T-helper 17 cell (primary cell): ENCODE measurements at places on chromosomes 5 and 9. TPM values are rescaled to one million over a fixed set of nuclear protein-coding genes. Genes with fewer than 3 reads are reported as not detected.
A peak's percentile ranks its signal among the peaks of the same experiment; 100 is the strongest.

GRCh38 chr5:67773411-67774266 lies 441.9 kb upstream of the PIK3R1 start:
- DNase-seq: no peak

IFNA10 gene
- not detected for total RNA-seq

GRCh38 chr5:144549580-144549979 lies 378.9 kb downstream of the KCTD16 start:
- no peak for DNase-seq

DNA sequence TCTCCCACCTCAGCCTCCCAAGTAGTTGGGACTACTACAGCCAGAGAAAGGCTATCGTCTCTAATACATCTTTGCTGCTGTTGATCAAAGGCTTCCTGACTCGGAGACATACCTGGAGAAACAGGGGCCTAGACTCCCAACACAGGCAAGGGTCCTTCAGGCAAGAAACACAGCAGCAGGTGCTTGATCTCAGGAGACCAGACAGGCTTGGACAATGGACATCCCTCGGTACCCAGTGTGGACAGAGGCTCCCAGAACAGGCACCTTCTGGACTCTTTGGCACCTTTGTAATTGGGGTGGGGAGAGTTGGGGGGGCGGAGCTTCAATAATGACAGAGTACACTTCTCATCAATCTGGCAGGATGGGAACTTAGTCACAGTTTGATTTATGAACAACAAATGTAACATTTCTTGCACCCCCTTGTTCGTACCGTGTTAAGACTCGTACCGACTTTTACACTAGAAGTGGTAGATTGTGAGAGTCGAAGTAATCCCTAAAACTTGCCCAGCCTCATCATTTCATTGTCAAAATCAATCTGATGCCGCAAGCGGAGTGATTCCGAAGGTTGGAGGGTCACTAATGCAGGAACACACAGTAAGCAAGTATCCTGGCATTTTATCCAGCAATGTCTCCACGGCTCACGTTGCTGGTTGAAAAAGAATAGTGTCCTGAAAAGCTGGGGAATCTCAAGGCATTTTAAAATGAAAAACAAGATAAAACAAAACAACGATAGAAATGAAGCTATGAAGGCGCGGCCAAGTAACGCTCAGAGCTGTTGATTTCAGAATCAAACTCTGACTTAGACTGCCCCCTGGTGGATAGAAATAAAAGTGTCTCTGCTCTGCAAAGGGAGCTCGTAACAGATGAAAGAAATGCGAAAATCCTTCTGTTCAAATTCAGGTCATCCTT lies 46.4 kb upstream of the STK32A start:
- DNase-seq: no peak

ARL14EPL gene
- not detected for total RNA-seq

TOR4A gene
- 4.0 TPM for total RNA-seq

DNA sequence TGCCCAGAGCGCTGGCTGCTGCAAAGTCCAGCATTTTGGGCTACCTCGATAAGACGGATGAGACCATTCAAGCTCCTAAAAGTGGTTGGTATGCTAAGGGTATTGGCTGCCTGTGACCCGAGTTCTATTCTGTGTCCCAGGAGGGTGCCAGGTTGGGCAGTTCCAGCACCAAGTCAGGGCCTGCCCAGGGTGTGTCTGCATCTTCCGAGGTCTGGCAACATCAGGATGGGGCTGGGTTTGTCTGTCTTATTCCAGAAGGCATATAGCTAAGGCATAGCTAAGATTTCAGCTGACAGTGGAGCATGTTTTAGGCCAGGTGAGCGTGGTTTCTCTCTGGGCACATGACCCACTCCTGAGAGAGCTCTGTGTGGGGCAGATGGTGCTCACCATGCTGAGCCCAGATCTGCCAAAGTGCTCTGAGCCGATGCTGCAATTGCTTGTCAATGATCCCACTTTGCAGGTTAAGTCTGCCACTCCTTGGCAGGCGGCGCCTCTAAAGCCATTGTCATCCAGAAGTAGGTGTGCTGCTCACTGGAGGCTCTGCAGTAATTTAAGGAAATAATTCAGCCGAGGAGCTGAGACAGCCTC lies 7.8 kb downstream of the SLC9A3 start:
- no peak for DNase-seq

GRCh38 chr9:88106492-88106891 lies 31.8 kb downstream of the SPATA31C2 start:
- DNase-seq: no peak

DNA sequence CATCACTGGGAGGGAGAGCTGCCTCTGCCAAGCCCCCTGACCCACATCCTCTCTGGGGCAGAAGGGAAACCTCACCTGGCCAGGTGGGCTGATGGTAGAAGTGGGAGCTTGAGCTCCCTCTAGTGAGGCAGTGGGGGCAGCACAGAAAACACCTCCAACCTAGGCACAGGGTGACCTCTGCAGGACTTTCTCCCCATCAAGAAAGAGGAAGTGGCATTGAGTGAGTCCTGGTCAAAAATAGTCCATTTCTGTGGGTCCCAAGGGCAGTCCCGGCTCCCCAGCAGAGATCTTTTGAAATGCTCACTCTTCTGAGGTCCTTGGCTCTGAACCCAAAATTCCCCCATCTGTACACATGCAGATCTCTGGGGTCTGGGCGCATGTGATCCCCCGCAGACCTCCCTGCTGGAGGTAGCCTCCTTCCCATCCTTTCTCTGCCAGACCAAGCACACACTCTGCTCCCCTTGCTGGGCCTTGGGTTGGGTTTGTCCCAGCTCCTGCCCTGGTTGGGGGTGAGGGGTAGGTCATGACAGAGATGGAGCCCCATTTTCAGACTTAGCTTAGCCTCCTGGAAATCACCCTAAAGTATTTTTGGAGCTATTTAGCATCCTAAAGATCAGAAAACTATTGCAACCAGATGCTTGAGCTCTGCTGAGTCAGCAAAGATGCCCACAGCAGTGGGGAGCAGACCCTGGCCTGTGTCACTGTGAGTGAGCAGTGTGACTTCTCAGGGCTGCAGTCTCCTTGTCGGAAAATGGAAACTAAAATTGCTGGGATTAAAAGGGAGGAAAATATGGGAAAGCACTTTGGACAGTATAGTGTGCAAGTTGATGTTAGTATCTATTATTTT lies 41.6 kb upstream of the LCP2 start:
- DNase-seq: peak; percentile 38

- DNase-seq: no peak
Measured at GRCh38 chr5:153896701-153897100, 142.0 kb downstream of the FAM114A2 start.

DNA sequence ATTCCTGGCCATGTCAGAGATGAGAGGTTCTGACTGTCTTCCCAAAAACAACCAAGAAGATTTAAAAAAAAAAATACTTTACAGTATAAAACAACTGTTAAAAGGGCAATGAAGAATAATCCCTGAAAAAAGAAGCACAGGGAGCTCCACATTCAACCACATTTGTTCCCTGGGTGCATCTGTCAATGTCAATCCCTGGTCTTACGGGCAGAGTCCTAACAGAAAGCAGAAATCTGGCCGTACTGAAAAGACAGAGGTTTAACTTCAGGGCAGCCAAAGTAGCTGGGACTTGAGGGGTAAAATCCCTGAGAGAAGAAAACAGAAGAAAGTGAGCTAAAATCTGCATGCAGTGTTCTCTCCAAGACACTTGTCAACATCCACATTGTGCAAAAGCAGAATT lies 76.6 kb downstream of the RICTOR start:
- DNase-seq: no peak

DNA sequence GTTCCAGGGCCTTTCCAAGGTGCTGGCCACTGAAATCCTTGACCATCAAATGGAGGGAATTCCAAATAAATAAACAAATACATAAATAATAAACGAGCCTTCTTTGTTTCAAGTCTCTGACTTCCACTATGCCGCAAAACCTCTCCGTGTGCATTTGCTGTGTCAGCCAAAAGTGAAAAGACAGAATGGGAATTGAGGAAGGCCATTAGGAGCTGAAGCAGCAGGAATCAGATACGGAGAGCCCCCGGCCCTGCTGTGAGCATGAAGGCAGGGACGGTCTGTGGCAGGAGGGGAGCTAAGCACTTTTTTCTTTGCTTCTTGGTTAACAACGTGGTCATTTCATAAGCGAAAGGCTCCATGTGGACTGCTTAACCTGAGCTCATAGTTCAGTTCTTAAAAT lies 26.1 kb downstream of the PLPPR1 start:
- DNase-seq: no peak

- no peak for DNase-seq
Measured at GRCh38 chr9:12739014-12739652, 35.7 kb upstream of the LURAP1L start.

CDKN2B gene
- total RNA-seq: 2.0 TPM

DNA sequence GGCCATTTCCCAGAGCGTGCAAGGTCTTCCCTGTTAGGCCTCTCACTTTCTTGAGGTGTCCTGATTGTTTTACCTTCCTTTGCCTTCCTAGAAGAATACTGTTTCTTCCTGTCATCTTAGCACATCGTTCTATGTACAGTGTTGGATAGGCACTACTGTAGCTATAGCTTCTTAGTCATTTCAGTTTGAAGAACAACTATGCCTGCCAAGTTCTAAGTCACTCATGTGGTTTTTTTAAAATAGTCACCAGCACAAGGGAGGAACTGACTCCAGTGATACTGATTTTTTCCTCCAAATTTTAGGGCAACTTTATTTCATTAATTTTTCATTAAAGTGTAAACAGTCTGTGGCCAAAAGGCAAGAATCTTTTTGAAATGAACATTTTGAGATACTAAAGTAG lies 122.4 kb upstream of the NR5A1 start:
- DNase-seq: no peak

GRCh38 chr5:143400541-143401226 lies 2.8 kb downstream of the NR3C1 start:
- DNase-seq: no peak

GRCh38 chr5:171562822-171563221 lies 143.4 kb downstream of the FGF18 start:
- no peak for DNase-seq

- DNase-seq: no peak
Measured at GRCh38 chr5:138819081-138819480, 56.1 kb downstream of the LRRTM2 start.

DNA sequence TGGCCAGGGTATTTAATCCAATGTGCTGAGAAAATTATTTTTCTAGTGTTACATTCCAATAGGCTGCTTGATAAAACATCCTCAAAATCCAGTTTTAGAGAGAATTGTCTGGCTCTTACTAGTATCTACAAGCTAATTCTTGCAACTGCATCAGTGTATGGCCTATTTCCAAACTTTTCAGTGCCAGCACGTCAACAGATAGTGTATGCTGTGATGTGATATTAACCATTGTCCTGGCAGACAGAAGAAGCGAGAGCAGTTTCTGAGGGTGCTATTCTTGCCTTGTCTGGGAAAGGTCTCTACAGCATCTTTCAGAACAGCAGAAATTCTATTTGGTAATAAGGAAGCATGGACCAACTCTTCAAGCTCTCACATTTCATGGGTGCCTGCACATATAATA lies 174.2 kb upstream of the CDH12 start:
- no peak for DNase-seq

- no peak for DNase-seq
Measured at GRCh38 chr5:101424530-101425175, 521.6 kb upstream of the ST8SIA4 start.

DNA sequence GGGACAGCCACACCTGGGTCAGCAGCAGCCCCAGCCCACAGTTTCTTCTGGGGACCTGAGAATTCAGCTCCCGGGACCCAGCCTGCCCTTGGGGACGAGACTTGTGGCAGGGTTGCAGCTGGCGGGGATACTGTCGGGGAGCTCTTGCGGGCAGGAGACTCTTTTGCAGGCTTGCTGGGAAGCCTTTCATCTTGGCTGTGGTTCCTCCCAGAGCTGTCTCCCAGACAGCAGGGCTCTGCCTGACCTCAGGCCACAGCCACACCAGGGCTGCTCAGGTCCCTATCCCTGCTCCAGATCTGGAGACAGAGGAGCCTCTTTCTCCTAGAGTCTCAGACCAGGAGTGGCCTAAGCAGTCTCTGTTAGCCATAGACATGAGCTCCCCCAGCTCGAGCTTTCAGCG lies 4.7 kb upstream of the MYMK start:
- DNase-seq: no peak

LVRN gene
- total RNA-seq: not detected

KCNMB1 gene
- total RNA-seq: 0.42 TPM
